ENCODE measurements at places on chromosomes 5 and 9. TPM values are rescaled to one million over a fixed set of nuclear protein-coding genes. Genes with fewer than 3 reads are reported as not detected.

The ADGRD2 gene
- not detected for total RNA-seq

The GPR151 gene
- total RNA-seq, result not detected

The ZNF169 gene
- total RNA-seq, result 9.7 TPM

The FOXD4L3 gene
- not detected for total RNA-seq

Measured in T-cell (primary cell).